HFF-Myc (cell line): ENCODE measurements at places on chromosomes 13 and 19.
A peak's percentile ranks its signal among the peaks of the same experiment; 100 is the strongest.

GRCh38 chr19:16952046-16952445 lies 63.2 kb downstream of the F2RL3 start:
- DNase-seq = no peak

- no peak for DNase-seq
Measured at GRCh38 chr13:96779691-96780090, 214.6 kb downstream of the OXGR1 start.

- peak; percentile 45 for DNase-seq
Measured at GRCh38 chr13:29594303-29594709, 1.2 kb downstream of the SLC7A1 start.

GRCh38 chr19:1210227-1210538 lies 4.6 kb downstream of the STK11 start:
- no peak for DNase-seq

DNA sequence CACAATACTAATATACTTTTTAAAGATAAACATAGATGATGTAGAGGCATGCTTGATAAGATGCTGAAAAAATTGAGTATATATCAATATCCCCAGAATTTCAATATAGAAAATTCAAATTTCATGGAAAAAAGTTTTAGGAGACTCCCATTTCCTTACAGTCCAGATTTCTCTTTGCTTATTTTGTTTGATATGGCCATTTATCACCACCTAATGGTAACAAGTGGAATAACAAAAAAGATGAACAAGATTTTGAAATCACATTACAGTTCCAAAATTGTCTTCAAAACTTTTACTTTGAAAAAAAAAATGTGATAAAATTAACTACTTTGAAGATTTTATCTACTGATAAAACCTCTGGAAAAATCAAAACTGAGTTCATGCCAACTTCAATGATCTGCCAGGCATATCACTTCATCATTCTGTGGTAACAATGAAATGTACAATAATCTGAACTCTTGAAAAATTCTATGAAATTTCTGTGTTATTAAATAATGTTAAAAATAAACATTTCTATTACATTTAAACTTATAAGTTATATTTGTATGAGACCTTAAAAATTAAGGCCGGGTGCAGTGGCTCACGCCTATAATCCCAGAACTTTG lies 17.5 kb downstream of the MIPEP start:
- no peak for DNase-seq

DNA sequence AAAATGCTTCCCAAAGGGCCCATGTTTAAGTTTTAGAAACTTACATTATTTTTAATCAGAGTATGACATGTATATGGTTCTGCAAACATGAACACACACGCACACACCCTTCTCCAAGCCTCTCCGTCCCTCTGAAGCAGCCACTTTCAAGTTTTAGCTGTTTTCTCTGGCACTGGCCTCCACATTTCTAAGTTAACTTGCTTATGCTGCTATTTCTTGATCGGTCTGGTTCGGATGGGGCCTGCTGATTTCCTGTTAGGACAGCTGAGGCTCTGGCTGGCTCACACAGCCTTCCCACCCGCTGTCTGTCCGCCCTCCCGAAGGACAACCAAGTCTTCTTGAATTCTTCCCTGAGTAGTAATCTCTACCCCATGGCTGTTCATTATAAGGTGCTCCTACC lies 4.4 kb downstream of the SPC24 start:
- no peak for DNase-seq

- DNase-seq = no peak
Measured at GRCh38 chr13:83214452-83214851, 667.8 kb downstream of the SLITRK1 start.

GRCh38 chr13:58855283-58855682 lies 1223.7 kb downstream of the PCDH17 start:
- DNase-seq = no peak

GRCh38 chr13:34416971-34417380 lies 525.1 kb upstream of the NBEA start:
- peak; percentile 39 for DNase-seq

DNA sequence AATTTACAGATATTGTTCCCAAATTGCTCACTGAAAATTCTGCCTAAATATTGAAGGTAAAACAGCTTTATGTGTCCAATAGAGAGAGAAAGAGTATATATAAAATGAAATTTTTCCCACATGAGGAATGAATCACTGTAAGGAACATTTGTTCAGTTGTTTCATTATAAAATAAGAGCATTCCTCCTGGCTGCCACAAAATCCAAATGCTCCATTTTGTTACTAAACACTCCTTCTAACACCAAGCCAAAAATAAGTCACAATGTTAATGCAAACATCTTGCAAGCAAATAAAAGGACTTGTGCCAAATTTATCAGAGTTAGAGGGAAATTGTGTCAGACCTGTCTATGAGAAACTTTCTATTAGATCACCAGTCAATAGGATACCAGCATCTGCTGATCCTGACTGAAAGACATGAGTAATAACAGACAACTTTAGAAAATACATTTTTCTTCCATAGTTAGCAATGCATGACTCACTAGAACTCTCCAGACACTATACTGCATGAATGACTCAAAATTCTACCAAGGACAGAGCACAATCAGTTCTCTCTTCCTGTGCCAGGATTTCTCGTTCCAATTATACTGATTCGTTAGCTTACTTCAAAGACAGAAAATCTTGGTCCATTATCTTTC lies 83.5 kb upstream of the FNDC3A start:
- DNase-seq = no peak

GRCh38 chr13:83333614-83334388 lies 548.5 kb downstream of the SLITRK1 start:
- DNase-seq = no peak

- DNase-seq = no peak
Measured at GRCh38 chr19:34713262-34713637, 20.8 kb upstream of the ZNF181 start.

- no peak for DNase-seq
Measured at GRCh38 chr19:36125557-36125956, 10.3 kb downstream of the TBCB start.

DNA sequence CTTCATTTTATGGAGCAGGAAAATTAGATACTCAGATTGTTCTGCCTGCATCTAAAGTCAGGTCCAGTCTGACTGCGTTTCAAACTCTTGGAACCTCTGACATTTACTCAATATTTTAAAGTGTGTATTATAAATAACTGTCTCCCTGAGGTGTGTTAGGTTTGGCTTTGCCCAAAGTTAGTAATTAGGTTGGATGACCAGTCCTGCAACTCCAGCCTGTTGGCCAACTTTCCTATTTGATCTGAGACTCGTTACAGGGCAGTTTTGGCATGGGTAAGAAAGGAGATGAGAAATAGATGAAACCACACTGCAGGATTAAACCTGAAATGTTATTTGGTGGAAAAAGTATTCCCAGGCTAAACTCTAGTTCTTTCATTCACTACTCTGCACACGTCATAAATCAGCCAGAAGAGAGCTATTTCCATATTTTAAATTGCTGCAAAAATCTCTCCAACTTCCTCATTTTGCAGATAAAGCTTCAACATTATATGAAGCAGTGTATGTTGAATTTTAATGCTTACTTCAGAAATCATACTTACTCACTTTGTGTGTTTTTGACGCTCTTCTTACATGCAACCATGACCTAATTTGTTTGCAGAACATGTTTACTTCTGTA lies 357.1 kb downstream of the DCT start:
- no peak for DNase-seq

DNA sequence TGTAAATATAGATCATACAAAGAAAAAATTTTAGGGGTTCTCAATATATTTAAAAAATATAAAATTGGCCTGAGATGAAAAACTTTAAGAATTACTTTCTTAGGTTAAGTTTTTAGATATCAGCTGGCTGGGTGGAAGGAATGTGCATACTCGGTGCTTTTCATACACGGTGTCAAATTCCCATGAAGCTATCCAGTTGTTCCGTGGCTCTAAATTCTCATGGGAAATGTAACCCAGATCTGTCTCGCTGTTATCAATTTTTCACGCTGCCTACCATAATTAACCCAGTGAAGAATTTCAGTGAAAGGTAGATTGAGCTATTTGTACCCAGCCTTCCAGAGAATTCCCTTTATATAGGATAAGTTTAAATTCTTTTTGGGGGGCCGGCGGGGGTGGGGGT lies 11.6 kb upstream of the ZNF835 start:
- no peak for DNase-seq

- no peak for DNase-seq
Measured at GRCh38 chr13:106515635-106516254, 19.7 kb downstream of the EFNB2 start.

GRCh38 chr13:70732611-70733010 lies 624.4 kb upstream of the KLHL1 start:
- DNase-seq = no peak

DNA sequence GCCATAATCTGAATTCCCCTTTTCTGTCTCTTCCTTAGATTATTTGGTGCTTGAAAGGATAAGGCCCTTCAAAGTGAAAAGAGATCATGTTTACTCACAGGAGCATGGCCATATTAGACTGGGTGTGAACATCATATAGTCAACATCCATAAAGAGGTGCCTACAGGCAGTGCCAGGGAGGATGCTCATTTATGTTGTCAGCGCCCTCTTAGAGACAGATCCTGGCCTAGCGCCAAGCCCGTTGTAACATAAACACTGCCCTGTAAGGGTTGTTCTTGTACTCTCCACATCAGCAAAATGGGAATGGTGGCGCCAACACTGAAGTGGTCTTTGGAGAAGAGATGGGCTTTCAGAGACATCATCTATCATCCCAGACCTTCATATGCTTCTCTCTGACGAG lies 16.1 kb downstream of the PCDH8 start:
- no peak for DNase-seq

DNA sequence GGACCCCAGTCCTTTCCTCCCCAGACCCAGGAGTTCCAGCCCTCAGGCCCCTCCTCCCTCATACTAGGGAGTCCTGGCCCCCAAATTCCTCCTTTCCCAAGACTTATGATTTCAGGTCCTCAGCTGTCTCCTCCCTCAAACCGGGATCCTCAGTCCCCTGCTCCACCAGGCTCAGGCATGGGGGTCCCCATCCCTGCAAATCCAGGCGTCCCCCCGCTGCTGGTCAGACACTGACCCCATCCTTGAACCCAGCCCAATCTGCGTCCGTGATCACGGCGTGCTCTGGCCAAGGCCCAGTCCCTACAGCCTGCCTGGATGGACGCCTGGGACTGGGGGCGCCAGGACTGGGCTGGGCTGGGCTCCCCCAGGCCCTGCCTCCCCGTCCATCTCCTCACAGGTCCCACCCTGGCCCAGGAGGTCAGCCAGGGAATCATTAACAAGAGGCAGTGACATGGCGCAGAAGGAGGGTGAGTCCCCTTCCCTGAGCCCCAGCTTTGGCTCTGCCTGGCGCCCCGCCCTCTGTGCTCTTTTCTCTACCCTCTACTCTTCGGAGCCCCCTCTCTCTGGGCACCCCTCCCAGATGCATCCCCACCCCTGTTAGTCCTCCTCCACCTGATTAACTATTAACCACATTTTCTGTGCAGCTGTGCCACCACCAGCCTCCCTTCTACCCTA lies 672 bp downstream of the HPN start:
- DNase-seq = no peak

DNA sequence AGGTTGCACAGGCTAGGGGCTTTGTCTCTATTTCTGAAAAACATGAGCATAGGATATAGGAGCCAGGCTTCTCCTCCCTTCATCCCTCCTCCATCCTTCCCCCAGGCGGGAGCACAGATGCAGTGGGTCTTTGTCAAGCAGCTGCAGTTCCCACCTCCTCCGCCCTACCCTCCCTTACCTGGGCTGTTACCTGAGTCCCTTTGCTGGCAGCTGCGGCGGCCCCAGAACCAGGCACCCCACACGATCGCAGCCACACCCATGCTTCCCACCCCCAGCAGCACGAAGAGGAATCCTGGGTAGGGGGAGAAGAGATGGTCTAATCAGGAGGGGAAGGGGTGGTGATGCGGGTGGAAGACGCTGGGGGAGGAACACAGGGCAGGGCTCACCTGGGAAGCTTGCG lies 7.8 kb downstream of the TMIGD2 start:
- no peak for DNase-seq

DNA sequence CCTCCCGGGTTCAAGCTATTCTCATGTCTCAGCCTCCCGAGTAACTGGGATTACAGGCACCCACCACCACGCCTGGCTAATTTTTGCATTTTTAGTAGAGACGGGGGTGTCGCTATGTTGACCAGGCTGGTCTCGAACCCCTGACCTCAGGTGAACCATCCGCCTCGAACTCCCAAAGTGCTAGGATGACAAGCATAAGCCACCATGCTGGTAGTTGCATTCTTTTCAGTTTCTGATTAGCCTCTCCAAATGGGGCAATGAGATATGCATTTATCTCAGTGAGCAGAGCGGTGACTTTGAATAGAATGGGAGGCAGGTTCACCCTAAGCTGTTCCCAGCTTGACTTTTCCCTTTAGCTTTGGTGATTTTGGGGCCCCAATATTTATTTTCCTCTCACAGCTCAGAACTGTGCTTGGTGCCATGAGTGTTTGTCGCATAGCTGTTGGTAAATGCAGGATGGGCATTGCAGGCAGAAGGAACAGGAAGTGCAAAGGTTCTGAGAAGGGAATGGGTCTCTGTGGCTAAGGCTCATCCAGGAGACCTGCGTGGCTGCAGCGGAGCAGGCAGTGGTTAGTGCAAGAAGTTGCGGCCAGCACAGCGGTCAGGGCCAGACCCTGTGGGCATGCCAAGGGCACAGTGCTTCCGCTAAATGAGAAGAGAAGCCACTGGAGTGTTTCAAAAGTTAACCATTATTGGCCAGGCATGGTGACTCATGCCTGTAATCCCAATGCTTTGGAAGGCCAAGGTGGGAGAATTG lies 20.7 kb downstream of the LYPD3 start:
- no peak for DNase-seq

- DNase-seq = no peak
Measured at GRCh38 chr19:50333737-50334617, 4.8 kb upstream of the KCNC3 start.

GRCh38 chr13:52446265-52446664 lies 4.2 kb downstream of the VPS36 start:
- DNase-seq = no peak

- no peak for DNase-seq
Measured at GRCh38 chr13:106464076-106464475, 71.4 kb downstream of the EFNB2 start.

- DNase-seq = no peak
Measured at GRCh38 chr19:970695-971094, 13.4 kb upstream of the WDR18 start.

DNA sequence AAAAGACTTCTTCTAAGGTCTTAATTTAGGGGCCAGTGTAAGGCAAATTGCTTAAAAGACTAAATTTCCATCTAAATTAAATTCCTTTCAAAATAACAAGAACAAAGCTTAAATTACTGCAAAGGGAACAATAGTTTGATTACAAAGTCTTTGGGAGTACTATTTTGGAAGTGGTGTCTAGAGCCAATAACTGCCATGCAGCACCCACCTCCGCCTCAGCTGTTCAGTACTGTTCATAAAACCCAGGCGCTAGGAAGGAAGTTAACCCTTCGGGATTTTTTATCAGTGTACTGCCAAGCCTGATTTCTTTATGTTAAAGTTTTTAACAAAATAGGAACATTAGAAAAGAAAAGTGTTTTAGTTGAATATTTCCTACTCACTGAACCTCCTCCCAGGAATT lies 210.1 kb downstream of the LIG4 start:
- no peak for DNase-seq
